ENCODE measurements at places on chromosomes 6 and 20.

DNA sequence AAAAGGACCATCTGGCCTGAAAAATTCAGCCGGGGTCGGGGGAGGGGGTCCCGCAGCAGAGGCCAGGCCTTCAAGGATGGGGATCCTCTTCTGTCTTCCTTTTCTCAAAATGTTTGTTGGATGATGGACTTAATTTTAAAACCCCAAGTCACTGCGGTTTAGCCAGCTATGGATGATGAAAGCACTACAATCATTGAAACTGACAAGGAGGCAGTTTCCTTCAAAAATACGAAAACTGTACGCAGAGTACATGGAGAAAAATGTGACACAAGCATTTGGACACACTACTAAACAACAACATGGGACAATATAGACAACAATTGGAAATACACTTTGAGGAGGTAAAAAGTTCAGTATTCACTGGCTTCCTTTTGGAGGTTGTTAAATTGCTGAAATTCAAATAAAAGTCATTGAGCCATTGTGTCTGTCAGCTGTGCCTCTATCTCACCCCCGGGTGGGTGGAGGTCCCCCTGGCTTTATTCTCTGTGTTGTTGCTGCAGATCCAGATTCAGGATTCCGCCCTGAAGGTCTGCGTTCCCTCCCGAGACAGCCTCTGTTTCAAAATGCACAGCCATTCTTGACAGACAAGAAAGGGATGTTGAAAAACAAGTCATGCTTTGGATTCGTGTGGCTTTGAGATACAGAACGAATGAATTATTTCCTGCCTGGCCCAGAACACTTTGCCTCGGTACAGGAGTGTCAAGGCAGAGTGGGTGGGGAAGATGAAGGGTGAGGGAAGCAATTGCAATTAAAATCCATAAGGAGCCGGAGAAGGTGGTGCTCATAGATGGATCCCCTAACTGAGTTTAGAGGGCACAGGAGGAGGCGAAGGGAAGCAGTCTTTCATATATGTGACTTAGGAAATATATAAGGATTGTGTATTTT lies 118.2 kb downstream of the TTLL2 start:
- no peak for DNase-seq

DNA sequence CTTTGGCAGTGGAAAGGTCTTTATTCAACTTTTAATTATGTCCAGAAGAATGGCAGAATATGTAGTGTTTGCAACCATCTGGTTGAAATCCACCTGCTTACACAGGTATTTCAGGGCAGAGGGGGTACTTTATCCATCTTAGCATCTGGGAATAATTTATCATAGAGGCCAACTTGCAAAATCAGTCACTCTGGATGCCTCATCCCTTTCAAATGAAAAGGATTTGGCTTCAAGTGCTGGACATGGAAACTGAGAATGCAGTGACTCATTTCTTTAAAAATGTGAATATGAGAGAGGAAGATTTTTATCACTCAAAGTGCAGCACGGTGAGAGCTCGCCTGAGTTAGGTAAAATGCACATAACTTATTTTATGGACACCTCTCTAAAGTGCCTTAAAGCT lies 758.3 kb downstream of the KIF16B start:
- no peak for DNase-seq

DNA sequence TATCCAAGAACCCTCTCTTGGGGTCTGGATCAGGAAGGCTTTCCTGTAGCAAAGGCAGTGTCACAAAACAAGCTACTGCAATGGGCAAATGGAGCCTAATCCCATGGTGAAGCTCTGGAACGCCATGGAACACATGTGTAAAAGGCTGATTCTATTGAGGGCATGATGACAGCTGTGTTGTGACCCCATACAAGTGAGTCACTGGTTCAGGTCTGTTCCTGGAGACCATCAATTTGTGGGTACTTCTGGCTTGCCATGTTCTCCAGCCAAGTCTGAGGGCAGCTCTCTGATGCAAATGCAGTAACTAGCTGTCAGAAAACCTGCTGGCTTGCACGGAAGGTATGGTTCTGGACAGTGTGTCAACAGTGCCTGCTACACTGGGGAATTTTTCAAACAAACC lies 33.3 kb upstream of the ECHDC1 start:
- DNase-seq: no peak

- no peak for DNase-seq
Observed at GRCh38 chr6:160979061-160979708, 12.4 kb upstream of the MAP3K4 start.

GRCh38 chr6:110581679-110582078 lies 105.3 kb upstream of the SLC22A16 start:
- DNase-seq: no peak

- no peak for DNase-seq
Observed at GRCh38 chr20:58011947-58012610, 216.4 kb downstream of the ANKRD60 start.

GRCh38 chr6:22445946-22446345 lies 123.4 kb upstream of the HDGFL1 start:
- no peak for DNase-seq

DNA sequence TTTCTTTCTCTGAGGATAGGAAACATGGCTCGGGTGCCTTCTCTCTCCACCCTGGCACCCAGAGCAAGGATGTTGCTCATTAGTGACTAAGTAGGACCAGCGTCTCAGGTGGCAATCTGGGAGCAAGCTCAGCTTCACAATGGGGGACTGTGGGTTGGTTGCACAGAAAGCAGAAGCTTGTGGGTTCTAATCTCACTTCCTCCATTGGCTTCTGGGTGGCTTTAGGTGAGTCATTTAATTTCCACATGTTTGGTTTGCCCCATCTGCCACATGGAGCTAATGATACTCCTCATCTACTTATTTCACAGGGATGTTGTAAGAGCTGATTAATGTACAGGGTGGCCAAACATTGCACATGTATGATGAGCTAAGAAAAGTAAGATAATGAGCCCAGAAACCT lies 54.8 kb upstream of the AKIRIN2 start:
- DNase-seq: no peak

DNA sequence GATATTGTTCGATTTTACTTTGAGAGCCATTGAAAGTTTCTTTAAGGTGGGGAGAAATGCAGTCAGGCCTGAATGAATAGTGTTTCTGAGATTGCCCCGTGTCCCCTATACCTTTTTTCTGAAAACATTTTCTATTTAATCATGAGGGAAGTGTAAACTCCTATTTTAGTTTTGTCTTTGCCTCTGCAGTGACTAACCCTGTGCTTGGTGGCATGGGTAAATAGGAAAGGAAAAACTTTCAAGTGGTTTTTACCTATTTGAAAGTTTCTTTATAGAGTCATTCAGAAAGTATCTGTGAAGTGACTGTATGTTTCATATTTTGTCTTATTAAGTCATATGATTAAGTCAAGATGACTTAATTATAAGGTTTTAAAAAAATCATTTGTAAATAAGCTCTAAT lies 14.5 kb downstream of the SNRNP48 start:
- no peak for DNase-seq

- no peak for DNase-seq
Observed at GRCh38 chr6:17985934-17986655, 1.3 kb downstream of the KIF13A start.
